ENCODE measurements at places on chromosomes 1 and 21.

DNA sequence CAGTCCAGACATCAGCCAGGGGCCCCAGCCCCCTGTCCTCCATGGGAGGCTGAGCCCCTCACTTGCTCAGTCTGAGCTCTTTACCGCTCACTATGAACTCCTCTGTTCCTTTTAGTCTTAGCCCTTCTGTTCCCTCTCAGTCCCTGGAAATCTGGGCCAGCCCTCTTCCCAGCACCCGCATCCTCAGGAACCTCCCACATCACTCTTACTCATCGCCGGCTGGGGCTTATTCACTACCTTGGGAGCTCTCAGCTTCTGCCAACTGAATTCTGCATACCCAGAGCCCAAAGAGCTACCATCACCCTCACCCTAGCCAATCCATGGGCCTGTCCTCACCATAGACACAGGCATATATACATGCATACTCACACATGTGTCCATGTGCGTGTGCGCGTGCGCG lies 11.5 kb downstream of the KNCN start:
- DNase-seq: no peak

GRCh38 chr1:53326598-53327181 lies 1.2 kb downstream of the LRP8 start:
- no peak for DNase-seq

- DNase-seq: no peak
Observed at GRCh38 chr21:45828580-45829570, 152.7 kb upstream of the COL6A1 start.

- DNase-seq: no peak
Observed at GRCh38 chr1:37123276-37124115, 89.2 kb upstream of the GRIK3 start.

DNA sequence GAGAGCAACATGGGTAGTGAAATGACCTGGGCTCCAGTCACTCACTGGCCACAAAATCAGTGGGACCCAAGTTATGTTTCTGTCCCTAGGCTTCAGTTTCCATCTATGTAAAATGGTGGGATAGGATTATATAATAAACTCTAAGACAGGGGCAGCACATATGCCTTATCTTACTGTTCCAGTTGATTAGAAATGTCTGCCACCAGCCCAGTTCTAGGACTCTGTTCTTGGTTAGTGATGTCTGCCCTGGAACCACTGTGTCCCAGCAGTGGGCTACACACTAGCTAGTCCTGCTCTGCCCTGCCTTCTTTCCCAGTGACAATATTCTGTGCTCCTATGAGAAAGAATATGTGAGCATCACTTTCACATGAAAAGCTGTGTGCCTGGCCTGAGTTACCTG lies 138.3 kb downstream of the PCNX2 start:
- DNase-seq: no peak

GRCh38 chr1:245290836-245291235 lies 136.1 kb downstream of the KIF26B start:
- no peak for DNase-seq

DNA sequence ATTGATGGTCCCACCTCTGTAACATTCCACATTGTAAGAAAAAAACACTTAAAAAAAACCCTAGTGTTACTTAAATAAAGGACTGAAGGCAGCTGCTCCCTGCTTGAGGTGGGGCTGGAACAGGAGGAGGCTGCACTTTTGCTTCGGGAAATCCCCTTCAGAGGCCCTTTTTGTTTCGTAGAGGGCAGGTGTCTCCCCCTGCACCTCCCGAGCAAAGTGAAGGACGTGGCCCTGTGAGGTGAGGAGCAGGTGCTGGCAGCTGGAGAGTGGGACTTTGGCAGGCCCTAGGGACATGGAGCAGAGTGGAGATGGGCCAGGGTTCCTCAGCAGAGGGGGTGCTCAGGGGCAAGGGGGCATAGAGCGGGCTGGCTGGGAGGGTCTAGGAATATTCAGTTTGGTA lies 33.4 kb upstream of the WNT4 start:
- no peak for DNase-seq

- no peak for DNase-seq
Observed at GRCh38 chr1:47388030-47388890, 27.8 kb upstream of the FOXE3 start.

GRCh38 chr1:199057322-199057721 lies 418.5 kb downstream of the PTPRC start:
- DNase-seq: no peak

DNA sequence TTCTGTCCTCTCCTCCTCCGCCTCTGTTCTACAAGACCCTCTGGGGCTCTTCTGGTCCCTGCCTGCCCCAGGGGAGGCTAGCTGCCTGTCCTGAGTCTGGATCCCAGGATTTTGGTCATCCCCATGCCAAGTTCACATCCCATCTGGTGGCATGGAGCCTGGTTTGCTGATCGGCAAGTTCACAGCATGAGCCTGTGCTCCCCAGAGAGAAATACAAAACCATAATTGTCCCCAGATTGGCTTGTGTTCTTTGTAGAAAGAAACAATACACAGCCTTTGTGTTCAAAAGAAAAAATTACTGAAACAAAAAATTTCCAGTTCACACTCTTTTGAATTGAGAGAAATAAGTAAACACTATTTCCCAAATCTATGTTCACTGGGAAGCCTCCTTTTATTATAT lies 149.4 kb upstream of the ZC3H12A start:
- DNase-seq: no peak

DNA sequence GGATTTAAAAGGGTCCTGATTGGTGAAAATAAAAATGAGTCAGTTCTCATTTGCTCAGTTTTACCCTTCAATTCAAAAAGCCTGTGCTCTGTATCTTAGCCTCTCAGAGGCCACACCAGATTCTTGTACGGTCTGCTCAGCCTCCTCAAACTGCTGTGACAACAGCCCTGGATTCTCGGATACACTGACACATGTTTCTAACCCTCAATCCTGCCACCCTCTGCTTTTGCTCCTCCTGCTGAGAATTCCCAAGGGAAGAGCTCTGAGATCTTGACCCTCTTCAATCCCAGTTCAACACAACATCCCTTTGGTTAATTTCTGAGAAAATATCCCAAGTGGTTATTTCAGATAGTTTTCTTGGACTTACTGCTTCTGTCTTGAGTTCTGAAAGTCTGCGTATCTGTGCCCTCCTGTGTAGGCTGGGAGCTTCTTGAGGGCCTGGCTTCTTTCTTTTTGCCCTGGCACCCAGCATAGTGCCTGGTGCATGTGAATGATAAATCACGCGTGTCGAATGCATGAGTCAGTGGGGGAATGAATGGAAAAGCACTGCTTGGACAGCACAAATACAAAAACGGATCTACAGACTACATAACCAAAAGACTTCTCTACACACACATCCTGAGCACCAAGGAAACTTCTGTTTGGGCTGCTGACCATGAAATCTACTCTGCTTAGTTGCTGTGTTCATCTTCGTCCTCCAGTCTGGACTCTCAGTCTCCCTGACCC lies 24.5 kb downstream of the IRF2BP2 start:
- no peak for DNase-seq

DNA sequence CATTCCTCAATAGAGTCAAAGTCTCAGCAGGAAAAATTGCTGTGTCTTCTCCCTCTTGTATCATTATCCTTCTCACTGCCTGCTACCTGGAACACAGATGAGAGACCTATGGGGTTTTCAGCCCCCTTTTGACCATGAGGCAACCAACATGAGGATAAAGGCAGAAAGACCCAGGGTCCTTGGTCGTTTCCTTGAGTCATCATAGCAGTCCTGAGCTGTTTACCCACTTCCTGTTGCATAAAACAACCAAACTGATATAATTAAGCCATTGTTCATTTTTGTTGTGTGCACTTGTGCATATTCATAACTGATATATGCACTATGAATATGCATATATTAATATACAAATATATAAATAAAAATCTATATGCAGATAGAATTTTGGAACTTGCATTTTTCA lies 188.3 kb upstream of the MAP1LC3C start:
- no peak for DNase-seq

DNA sequence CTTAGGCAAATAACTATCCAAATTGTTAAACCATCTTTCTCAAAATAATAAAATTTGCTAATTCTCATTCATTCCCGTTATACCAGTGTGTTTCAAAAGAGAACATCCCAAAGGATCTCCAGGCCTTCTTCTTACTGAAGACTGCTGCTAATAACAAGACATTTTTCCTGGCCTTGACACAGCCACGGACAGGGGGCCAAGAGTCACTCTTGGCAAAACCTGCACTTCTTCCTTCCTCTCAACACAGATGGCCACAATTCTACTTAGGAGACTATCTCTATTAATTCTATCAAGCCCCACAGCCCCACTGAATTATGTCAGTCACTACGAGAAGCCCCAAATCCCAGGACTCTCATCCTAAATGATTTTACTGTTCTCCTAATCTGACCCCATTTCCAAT lies 86.0 kb downstream of the EVI5 start:
- DNase-seq: no peak

- DNase-seq: no peak
Observed at GRCh38 chr1:43531107-43531905, 623 bp downstream of the PTPRF start.
